ENCODE measurements at places on chromosomes 11 and 22.
A peak's percentile ranks its signal among the peaks of the same experiment; 100 is the strongest.

DNA sequence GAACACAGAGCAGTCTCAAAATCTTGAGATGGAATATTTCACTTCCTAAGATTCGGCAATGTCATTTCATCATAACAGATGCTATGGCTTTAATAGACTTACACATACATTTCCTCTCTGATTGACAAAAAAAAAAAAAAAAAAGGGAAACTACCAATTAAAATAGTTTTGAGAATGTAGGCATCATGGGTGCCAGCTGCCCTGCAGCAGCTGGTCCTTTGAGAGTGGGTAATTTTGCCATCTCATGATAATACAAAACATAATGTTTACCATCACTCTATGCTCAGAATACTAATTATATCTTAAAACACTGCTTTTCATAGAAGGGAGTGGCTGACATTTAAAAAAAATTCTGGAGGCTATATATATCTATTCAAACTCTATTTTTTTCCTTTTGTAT is 775.6 kb upstream of the CCDC90B start:
- DNase-seq: no peak

- no peak for DNase-seq
Observed at GRCh38 chr11:118909619-118910308, 16.0 kb downstream of the BCL9L start.

- no peak for DNase-seq
Observed at GRCh38 chr11:117278347-117278746, 12.8 kb upstream of the BACE1-AS start.

DNA sequence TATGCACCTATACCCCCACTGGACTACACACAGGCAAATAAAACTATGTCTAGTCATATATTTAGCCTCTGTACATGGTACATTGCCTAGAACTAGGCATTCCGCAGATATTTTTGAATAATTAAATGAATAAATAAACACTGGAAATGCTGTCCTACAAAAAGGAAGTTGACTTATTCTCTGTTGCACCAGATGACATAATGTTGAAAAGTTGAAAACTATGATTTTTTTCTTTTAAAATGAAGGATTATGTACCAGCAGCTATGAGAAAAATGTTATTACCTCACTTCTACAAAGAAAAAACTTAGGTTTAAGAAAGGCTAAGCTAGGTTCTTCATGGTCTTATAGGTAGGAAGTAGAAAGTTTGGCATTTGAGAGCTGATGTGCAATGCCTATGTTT is 856.6 kb downstream of the METTL15 start:
- peak; percentile 3 for DNase-seq

DNA sequence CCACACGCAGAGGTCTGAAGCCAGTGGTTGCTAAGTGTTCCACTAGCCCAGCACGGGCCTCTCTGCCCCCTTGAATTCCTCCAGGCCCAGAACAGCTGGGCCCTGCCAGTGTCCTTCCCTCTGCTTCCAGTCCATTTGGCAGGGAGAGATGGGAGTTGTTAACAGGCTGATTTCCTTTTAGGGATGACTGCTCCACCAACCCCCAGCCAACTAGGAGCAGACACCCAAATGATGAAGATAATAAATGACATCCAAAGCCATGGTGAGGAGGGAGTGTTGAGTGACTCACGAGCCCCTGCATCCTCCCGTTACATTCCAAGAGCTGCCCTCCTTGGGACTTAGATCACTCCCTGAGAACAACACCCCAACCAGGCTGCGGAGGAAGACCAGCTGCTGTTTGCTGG is 20.6 kb downstream of the PARVA start:
- DNase-seq: peak; percentile 96

- DNase-seq: no peak
Observed at GRCh38 chr22:37228106-37229011, 15.7 kb downstream of the RAC2 start.

- DNase-seq: no peak
Observed at GRCh38 chr11:61911128-61911700, 6.2 kb downstream of the RAB3IL1 start.

DNA sequence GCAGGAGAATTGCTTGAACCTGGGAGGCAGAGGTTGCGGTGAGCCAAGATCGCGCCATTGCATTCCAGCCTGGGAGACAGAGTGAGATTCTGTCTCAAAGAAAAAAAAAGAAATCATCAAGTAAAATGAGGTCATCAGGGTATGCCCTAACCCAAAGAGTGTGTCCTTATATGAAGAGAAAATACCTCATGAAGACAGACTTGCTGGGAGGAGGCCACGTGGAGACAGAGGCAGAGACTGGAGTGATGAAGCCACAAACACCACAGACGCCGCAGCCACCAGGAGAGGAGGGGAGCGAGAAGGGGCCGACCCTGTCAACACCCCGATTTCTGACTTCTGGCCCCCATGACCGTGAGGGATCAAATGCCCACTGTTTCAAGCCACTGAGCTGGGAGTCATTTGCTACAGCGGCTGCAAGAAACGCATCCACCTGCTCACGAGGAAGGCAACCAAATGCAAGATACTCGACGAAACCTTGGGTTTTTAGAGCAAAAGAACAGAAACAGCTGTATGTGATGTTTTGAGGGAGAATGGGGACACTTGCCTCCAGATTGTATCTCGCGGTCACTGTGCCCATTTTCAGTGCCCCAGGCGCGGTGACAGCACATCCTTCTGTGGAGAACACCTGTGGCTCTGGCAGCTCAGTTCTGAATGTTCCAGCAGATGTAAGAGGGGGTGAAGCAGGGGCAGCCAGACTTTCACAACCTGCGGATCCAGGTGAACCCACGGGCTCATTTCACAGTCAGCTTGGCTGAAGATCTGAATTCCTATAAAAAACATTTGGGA is 1317.2 kb downstream of the TBC1D22A start:
- no peak for DNase-seq

GRCh38 chr11:57940044-57940756 is 83.5 kb upstream of the OR9Q1 start:
- no peak for DNase-seq

DNA sequence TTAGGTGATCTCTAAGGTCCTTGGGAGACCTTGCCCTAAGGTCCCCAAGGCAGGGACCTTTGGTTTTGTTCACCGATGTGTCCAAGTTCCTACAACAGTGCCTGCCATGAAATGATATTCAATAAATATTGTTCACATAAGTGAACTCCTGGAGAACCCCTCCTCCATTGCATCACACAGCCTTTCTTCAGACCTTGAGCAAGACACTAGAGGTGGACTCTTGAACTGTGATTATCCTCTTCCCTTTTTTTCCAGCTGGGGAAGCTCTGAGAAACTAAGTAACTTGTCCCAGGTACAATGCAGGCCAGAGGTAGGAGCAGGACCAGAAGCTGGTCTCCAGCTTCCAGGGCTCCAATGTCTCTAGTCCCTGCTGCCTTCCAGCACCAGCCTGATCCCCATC is 76.6 kb upstream of the LMO1 start:
- no peak for DNase-seq
